ENCODE measurements at places on chromosomes 5 and 9. TPM values are rescaled to one million over a fixed set of nuclear protein-coding genes. Genes with fewer than 3 reads are reported as not detected.

ISL1 gene
- 0.38 TPM for total RNA-seq

DNA sequence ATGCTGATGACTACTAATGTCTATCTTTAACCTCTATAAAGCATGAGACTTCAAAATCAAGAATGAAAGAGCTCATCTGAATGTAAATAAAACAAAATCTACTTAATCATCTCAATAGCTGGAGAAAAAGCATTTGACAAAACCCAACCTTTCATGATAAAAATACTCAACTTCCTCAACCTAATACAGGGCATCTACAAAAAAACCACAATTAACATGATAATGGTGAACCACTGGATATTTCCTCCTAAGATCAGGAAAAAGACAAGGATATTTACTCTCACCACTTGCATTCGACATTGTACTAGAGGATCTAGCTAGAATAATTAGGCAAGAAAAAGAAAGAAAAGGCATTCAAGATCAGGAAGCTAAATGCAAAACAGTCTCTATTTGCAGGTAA, 49.3 kb downstream of the FAM169A start:
- peak; percentile 65 for DNase-seq

OR1N1 gene
- not detected for total RNA-seq

- no peak for DNase-seq
These were observed 242.6 kb downstream of the KIAA0825 start for GRCh38 chr5:94375801-94376200.

DNA sequence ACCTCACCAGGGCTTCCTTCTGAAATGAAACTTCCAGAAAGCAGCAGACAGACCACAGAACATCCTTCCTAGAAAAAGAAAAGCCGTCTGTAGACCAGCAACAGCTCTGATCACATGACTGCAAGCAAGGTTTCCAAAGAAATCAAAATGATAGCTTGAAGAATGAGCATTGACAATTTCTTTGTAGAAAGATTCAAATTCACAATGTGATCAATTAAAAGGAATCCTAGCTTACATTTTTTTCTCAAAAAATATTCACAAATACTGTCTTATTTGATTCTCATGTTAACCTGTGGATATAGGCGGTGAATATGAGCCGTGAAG, 144.9 kb downstream of the MTX3 start:
- DNase-seq: no peak

GRCh38 chr5:72224946-72225463, 95.0 kb downstream of the MRPS27 start:
- no peak for DNase-seq

SLC36A2 gene
- not detected for total RNA-seq

DNA sequence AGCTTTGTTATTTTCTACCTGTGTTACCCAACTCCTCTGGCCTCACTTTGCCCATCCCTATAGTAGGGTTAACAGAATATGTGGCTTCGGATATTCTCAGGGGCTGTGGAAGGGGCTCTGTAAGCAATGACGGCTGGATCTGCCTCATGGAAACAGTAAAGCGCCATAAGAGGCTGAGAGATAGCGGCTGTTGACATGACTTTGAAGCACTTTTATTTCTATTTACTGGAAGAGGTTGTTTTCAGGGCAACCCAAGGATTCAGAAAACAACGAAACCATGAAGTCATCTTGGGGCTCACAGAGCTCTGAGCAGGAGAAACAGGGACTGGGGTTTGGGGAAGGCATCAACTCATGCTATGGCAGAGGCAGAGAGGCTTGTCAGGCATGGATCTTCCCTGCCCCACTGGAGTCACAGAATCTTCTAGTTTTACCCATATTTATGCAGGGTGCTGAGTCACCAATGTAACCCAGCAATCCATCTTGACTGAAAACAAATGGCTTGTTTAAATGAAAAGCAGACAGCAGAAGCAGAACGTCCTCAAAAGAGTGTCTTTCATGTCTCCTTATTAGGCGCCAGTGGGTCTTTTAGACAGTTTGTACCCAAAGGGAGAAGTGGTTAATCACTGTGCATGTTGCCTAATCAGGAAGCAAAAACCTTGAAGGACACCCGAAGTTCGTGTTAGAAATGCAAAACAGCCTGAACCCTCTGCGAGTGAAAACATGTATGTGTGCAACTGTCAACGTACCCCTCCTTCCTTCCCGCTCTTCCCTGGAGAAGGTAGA, 113.0 kb downstream of the COL23A1 start:
- no peak for DNase-seq

DNA sequence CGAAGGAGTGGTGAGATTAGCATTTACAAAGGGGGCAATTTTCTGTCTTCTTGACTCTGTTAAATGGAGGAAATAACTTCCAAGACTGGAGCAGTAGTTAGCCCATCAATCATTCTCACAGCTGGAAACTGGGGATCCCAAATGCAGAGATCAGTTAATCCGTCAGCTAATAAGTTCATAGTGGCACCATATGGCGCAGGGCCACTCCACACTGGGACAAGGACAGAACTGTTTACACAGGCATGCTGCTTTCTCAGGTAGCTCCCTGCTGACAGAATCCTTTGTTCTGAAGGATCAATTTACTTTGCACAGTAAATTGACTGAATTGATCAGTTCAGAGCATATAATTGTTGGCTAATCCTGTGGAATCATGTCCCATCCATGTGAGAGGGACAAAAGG, 395.7 kb downstream of the TMEM161B start:
- DNase-seq: peak; percentile 11

SEMA6A gene
- total RNA-seq: 355 TPM

GRCh38 chr5:120446068-120446492, 18.0 kb upstream of the PRR16 start:
- DNase-seq: no peak

DNAJB5 gene
- total RNA-seq: 37.4 TPM

DNA sequence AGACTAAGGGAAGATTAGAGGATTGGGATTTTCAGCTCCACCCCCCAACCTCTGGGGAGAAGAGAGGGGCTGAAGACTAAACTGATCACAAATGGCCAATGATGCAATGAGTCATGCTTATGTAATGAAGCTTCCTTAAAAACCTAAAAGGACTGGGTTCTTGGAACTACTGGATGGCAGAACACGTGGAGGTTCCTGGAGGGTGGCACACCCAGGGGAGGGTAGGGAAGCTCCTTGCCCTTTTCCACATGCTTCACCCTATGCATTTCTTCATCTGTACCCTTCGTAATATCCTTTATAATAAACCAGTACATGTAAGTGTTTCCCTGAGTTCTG, 48.6 kb downstream of the ARHGEF28 start:
- DNase-seq: no peak

- DNase-seq: no peak
These were observed 244.5 kb downstream of the EFNA5 start for GRCh38 chr5:107426209-107426608.

DNA sequence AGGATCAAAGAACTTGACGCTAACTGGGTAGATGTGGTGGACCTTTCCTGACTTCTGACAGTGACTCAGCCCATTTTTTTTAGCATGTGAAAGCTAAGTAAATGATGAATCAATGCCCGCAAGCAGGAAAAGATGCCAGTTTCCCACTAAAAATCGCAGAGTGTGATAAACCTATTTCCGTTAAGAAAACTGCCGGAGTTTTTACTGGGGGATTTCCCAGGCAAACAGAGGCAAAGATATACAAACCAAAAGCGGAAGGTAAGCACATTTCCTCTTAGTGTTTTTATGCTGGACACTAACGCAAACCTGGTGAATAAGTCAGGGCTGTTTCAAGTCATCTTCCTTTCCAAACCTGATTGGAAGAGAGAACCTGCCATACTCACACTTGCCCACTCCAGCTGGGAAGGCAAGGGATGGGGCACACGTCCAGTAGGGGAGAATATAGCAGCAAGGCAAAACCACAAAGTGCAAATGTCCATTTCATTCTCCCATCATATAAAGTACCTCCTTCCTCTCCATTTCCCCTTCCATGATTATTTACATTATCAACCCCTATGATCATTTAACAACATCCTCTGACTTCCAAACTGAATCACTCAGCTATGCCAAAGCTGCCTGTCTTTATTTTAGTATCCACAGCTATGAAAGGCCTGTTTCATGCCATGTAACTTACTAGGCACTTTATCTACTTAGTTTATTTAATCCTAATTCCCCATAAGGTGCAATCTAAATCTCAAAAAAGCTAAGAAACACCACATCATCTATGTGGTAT, 349.7 kb upstream of the RFX3 start:
- DNase-seq: no peak

DNA sequence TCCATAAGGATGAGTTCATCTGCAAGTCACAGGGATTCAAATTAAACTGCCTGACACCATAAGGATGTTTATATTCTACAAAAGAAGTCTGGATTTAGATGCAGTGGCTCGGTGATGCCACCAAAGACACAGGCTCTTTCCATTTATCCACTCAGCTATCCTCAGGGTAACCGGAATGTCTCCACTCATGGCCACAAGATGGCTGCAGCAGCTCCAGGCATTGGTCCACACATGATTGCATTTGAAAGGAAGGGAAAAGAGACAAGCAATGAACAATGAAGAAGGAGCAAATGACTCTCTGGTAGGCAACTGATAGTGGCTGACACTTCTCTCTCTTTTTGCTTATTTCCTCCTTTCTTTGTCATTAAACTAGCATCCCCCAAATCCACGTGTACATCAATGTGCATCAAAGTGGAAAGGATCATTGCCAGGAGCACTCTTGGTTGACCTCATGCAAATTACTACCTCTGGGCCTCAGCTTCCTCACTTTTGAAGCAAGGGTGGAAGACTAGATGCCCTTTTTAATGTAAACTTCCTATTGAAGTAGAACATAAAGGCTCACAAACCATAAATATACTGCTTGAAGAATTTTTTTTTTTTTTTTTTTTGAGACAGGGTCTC, 7.2 kb upstream of the SNX30 start:
- DNase-seq: no peak

FAT2 gene
- 0.59 TPM for total RNA-seq

GRCh38 chr5:101024299-101024698, 121.2 kb upstream of the ST8SIA4 start:
- no peak for DNase-seq

All from GM23338 (cell line).